Pulmonary artery endothelial cell (primary cell): ENCODE measurements at places on chromosomes 16 and 17. TPM values are rescaled to one million over a fixed set of nuclear protein-coding genes. Genes with fewer than 3 reads are reported as not detected.

Gene AKAP1
- total RNA-seq: 26.6 and 31.0 TPM in 2 replicates

Gene SRL
- 0.07 and 0.11 TPM in 2 replicates for total RNA-seq

Gene SLC35G6
- not detected in 2 replicates for total RNA-seq

Gene KRT31
- total RNA-seq: not detected in 2 replicates

Gene TEDC2
- 6.6 and 9.5 TPM in 2 replicates for total RNA-seq

Gene NAE1
- total RNA-seq: 70.2 and 77.2 TPM in 2 replicates

Gene HOXB8
- total RNA-seq: not detected in 2 replicates

Gene PRR15L
- not detected in 2 replicates for total RNA-seq

Gene SDK2
- under 0.01 and 0.04 TPM in 2 replicates for total RNA-seq

Gene BPTF
- 23.7 and 51.2 TPM in 2 replicates for total RNA-seq

Gene ADAD2
- total RNA-seq: not detected in 2 replicates

Gene ALDH3A1
- 1.5 and 1.8 TPM in 2 replicates for total RNA-seq

Gene KRTAP9-4
- total RNA-seq: not detected in 2 replicates

Gene ITGAD
- total RNA-seq: not detected in 2 replicates

Gene CSH2
- not detected in 2 replicates for total RNA-seq

Gene TBX21
- total RNA-seq: not detected in 2 replicates

Gene RAB26
- 0.46 and 1.1 TPM in 2 replicates for total RNA-seq

Gene KRTAP1-3
- not detected in 2 replicates for total RNA-seq

Gene CLEC18C
- 0.04 TPM in 1 of 2 replicates, not detected in the other for total RNA-seq

Gene KRT222
- not detected in 2 replicates for total RNA-seq

Gene CLEC19A
- total RNA-seq: not detected in 2 replicates

Gene VMO1
- total RNA-seq: 0.32 and 0.40 TPM in 2 replicates

Gene CCL16
- 0.46 and 0.85 TPM in 2 replicates for total RNA-seq

Gene GPRC5B
- total RNA-seq: 21.0 and 58.7 TPM in 2 replicates

Gene PHF12
- 10.6 and 11.6 TPM in 2 replicates for total RNA-seq

Gene SLFN14
- total RNA-seq: not detected in 2 replicates

Gene UMOD
- total RNA-seq: not detected in 2 replicates

Gene KIF18B
- 3.4 and 6.5 TPM in 2 replicates for total RNA-seq

Gene CORO1A
- 1.8 and 2.0 TPM in 2 replicates for total RNA-seq

Gene CALB2
- total RNA-seq: not detected in 2 replicates

Gene KRT26
- not detected in 2 replicates for total RNA-seq

Gene WNT9B
- total RNA-seq: not detected in 2 replicates

Gene AHSP
- total RNA-seq: not detected in 2 replicates

Gene CETP
- 0.14 and 0.33 TPM in 2 replicates for total RNA-seq

Gene CBFA2T3
- total RNA-seq: not detected in 2 replicates

Gene POLR2C
- 136 and 144 TPM in 2 replicates for total RNA-seq

Gene IL17C
- total RNA-seq: not detected in 2 replicates

Gene TNFRSF13B
- total RNA-seq: not detected in 2 replicates

Gene MPP3
- 9.8 and 10.2 TPM in 2 replicates for total RNA-seq

Gene TERB1
- 0.07 TPM in 1 of 2 replicates, not detected in the other for total RNA-seq

Gene ADAMTS18
- total RNA-seq: 5.5 and 51.9 TPM in 2 replicates

Gene TBC1D3H
- not detected in 2 replicates for total RNA-seq

Gene CDK5R1
- total RNA-seq: 1.8 and 2.7 TPM in 2 replicates

Gene MSRB1
- total RNA-seq: 10.9 and 11.1 TPM in 2 replicates

Gene ZPBP2
- total RNA-seq: not detected in 2 replicates

Gene E2F4
- total RNA-seq: 68.3 and 82.9 TPM in 2 replicates

Gene HS3ST3A1
- not detected in 2 replicates for total RNA-seq

Gene RNF112
- total RNA-seq: 0.07 TPM in 2 replicates

Gene DCTN5
- total RNA-seq: 59.9 and 90.1 TPM in 2 replicates

Gene HS3ST2
- not detected in 2 replicates for total RNA-seq

Gene PNMT
- not detected in 2 replicates for total RNA-seq

Gene ZG16
- not detected in 2 replicates for total RNA-seq

Gene ODAD4
- total RNA-seq: 0.07 and 0.13 TPM in 2 replicates

Gene PYDC1
- total RNA-seq: not detected in 2 replicates

Gene PLCG2
- 4.7 and 7.7 TPM in 2 replicates for total RNA-seq

Gene CCL3
- total RNA-seq: not detected in 2 replicates

Gene CFAP119
- 1.3 and 1.6 TPM in 2 replicates for total RNA-seq
